Neural progenitor cell (in vitro differentiated cells): ENCODE measurements at places on chromosomes 1 and 21. TPM values are rescaled to one million over a fixed set of nuclear protein-coding genes. Genes with fewer than 3 reads are reported as not detected.

DNA sequence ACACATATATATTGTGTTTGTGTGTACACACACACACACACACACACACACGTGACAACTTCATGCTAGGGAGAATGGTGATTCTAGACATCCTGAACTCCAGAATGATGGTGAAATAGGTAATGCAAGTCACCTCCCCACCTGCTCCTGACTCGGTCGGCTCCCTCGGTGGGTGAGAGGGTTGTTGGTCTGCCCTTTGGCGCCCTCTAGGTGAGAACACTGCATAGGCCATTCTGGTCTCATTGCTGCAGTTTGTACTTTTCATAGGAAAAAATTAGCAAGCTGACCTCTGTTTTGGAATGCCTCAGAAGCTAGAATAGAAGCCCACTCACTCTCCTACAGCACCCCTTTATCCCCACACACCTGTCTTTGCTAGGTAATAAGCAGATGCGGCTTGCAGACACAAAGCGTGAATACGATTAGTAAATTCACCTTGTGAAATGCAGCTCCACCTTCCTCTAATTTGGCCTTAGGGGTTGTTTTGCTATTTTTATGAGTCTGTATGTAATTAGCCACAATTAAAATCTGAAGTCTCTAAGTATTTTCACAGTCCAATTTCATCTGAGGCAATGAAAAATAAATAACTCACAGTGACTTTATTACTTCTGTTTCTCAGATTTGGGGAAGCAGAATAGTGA is 130.0 kb upstream of the KCNJ15 start:
- DNase-seq, result peak; percentile 80

- DNase-seq, result no peak
Measured at GRCh38 chr1:81179242-81179641, 621.5 kb upstream of the ADGRL2 start.

GRCh38 chr1:240414237-240414636 is 197.7 kb downstream of the GREM2 start:
- DNase-seq, result no peak

The C1orf105 gene
- total RNA-seq, result 0.34 TPM in 1 of 2 replicates, not detected in the other

DNA sequence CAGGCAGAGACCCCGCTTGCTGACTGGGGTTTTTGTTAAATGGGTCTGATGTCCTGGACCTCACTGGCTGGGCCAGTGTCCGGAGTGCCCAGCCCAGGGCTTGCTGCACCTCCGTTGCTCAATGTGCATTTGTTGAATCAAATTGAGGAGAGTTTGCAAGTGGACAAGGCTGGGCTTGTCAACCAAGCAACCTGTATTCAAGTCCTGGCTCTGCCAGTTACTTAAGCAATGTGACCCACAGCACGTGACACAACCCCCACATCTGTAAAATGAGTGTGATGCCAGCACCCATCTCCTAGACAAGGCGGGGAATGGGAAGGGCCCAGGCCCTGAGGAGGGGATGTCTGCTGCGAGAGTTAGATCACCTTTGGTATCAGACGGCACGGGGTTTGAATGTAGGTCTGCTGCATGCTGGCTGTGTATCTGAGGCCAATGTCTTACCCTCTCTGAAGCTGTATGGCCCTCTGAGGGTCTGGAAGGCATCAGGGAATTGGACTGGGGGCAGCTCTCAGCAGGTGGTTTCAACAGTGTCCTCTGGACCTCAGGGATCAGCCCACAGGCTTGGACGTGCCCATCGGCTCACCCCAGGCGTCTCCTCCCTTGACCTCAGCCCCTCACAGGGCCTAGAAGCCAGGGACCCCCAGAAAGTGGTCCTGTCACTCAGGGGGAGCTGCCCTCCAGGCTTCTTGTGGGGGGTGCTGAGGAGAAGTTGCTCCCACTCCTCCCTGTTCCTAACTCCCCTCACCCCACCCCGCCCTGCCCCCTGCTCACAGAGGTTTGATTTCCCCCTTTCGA is 51.0 kb upstream of the RUNX3 start:
- no peak for DNase-seq

GRCh38 chr1:154856544-154856943 is 13.5 kb downstream of the KCNN3 start:
- DNase-seq, result no peak

- DNase-seq, result no peak
Measured at GRCh38 chr1:12202577-12202976, 27.3 kb upstream of the VPS13D start.

- DNase-seq, result no peak
Measured at GRCh38 chr1:228507961-228508652, 20.9 kb downstream of the RNF187 start.

The OVAAL gene
- total RNA-seq, result not detected in 2 replicates

DNA sequence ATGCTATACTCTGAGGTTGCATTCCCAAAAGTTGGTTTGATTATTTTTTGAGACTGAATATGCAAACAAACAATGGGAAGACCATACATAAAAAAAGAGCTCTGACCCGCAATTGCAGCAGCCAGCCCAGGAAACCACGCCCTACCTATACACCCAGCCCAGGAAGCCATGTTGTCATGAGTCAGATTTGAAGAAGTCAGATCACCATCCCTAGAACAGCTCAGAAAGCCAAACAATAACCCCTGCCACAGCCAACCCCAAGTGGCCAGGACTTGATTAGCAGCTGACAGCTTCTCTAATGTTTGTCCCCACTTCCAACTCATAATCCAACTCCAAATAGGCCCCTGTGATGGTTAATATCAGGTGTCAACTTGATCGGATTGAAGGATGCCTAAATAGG is 621.9 kb downstream of the NPHP4 start:
- DNase-seq, result no peak

The PLA2G2F gene
- not detected in 2 replicates for total RNA-seq
